ENCODE measurements at places on chromosomes 2 and 18.

DNA sequence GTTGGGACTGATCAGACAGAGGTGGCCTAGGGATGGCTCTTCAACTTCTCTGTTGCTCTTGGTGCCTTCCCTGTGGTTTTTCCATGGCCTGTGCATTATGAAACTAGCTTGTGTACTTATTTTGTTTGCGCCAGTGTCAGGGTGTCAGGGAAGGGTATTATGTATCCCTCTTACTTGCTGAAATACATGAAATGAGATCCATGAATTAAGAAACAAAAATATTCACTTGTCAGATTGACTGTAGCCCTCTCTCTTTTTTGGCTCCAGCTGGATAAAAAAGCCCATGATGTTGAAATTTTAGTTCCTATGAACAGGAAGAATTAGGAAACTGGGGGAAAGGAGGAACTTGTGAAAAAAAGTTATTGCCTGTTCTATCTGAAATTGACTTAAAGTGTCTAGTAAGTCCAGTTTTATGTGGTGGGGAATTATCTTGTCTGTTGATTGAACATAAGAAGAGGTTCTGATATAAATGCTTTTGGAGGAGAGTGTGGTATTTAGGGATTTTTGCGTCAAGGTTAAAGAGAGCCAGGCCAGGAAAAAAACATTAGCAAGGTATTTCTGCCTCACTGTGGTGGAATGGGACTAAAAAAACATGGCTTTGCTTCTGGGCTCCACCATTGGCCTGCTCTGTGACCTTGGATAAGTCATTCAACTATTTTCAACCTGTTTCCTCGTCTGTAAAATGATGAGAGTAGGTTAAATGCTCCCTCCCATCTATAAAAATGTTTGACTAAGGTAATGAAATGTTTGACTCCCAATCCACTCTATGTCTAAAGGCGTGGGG, 12.0 kb downstream of the UGP2 start:
- ATAC-seq, result no peak

DNA sequence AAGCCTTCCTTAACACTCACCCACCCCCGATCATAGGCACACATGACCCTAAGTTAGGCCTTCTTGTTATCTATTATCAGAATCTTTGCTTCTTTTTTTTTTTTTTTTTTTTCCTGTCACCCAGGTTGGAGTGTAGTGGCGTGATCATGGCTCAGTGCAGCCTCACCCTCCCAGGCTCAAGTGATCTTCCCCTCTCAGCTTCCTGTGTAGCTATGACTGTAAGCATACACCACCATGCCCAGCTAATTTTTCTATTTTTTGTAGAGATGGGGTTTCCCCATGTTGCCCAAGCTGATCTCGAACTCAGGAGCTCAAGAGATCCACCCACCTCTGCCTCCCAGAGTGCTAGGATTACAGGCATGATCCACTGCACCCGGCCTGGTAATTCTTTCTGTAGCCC, 328.7 kb downstream of the NR4A2 start:
- no peak for ATAC-seq

GRCh38 chr18:23401400-23402347, 51.4 kb upstream of the RIOK3 start:
- no peak for ATAC-seq

DNA sequence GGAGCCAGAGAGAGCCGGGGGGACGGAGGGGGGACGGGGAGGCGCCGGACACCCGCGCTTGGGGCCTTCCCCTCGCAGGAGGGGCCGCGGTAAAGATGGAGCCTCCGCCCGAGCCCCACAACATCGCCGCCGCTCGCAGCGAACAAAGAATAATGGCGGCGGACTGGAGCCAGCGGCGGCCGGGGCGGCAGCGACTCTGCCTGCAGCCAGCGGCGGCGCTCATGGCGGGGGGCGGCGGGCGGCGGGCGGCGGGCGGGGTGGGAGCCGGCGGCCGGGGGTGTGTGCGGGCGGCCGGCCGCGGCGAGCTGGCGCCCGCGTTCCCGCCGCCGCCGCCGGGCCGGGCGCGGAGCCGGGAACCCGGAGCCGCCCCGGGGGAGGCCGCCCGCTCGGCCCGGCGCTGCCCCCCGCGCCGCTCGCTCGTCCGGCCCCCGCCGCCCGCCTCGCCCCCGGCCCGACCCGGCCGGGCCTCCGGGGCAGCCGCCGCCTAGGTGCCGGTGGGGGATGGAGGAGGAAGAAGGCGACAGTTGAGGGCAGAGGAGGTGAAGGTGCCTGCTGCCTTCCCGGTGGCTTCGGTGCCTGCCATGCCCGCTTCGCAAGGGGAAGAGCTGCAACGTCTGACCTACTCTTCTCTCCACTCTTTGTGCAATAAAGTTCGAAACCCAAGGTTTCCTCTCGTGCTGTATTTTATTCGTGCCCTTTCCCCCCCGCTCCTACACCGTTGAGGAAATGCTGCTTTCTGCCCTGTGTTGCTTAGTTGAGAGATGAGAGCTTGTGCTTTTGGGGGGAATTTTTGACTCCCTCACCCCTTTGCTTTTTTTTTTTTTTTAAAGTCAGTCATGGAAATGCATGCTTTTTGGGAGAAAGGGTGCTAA, 634 bp downstream of the CREB1 start:
- ATAC-seq, result no peak

- no peak for ATAC-seq
Observed at GRCh38 chr2:40363231-40363630, 88.7 kb downstream of the SLC8A1 start.

DNA sequence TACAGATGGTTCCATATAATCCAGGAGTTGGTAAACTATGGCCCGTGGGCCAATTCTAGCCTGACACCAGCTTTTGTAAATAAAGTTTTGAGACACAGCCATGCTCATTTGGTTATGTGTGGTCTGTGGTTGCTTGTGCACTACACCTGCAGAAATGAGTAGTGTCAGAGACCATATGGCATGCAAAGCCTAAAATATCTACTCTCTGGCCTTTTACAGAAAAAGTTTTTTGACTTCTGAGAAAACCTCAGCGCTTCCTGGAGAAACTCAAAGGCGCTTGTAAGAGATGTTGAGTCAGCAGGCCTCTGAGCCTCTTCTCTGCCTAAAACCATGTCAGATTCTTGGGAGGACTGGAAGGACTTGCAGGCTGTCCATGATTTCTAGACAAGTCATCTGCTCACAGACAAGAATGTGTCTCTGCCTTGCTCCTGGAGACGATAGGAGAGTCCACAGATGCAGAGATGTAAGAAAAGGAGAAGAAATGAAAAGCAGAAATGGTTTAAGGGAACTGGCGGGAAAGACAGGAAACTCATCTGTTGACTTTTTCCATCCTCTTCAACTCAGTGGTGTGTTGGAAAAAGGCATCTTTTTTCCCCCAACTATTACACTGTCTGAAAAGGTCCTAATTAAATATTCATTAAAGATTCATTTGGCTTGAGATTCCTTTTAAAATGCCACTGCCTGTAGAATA, 5.2 kb downstream of the TTC39C start:
- ATAC-seq, result peak; percentile 69

DNA sequence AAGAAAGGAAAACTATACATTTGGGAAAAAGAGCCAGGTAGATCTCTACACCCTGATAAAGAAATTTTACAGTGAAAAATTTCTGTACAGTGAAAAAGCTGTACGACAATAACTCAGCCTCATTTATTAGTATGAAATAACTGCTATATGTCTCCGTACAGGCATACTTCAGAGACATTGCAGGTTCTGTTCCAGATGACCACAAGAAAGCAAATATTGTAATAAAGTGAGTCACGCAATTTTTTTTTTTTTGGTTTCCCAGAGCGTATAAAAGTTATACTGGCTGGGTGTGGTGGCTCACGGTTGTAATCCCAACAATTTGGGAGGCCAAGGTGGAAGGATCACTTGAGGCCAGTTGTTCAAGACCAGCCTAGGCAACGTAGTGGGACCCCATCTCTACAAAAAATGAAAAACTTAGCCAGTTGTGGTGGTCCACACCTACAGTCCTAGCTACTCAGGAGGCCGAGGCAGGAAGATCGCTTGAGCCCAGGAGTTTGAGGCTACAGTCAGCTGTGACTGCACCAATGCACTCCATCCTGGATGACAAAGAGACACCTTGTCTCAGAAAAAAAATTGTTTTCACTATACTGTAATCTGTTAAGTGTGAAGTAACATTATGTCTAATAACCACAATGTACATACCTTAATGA, 28.2 kb upstream of the AMMECR1L start:
- ATAC-seq, result no peak

GRCh38 chr2:74849228-74849892, 15.4 kb downstream of the HK2 start:
- ATAC-seq, result peak; percentile 78

GRCh38 chr18:24043403-24043802, 28.8 kb downstream of the TTC39C start:
- ATAC-seq, result peak; percentile 40

DNA sequence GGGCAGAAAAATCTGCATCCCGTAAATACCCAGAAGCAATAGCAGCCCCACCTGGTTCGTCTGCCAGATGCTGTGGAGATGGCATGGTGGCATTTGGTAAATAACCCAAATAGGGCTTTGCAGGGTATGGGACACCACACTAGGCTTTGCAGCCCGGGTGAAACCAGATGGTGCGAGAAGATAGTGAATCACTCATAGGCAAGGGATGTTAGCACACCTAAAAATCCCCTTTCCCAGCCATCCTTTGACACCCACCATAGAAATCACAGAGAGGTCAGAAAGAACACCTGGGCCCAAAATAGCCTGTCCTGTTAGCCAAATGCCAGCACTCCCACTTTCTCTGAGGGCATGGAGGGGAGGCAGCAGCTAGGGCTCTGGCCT, 47.6 kb downstream of the BCL11A start:
- no peak for ATAC-seq

- ATAC-seq, result no peak
Observed at GRCh38 chr2:20092226-20092900, 40.9 kb upstream of the LAPTM4A start.

GRCh38 chr2:165950438-165950837, 3.1 kb downstream of the TTC21B start:
- ATAC-seq, result no peak

GRCh38 chr2:112794131-112794733, 9.9 kb upstream of the IL1A start:
- ATAC-seq, result peak; percentile 87

- ATAC-seq, result no peak
Observed at GRCh38 chr2:38269421-38269820, 107.7 kb downstream of the ATL2 start.

- no peak for ATAC-seq
Observed at GRCh38 chr2:71672826-71673795, 219.8 kb downstream of the DYSF start.

GRCh38 chr18:48983793-48984437, 33.1 kb upstream of the SMAD7 start:
- ATAC-seq, result no peak

- ATAC-seq, result no peak
Observed at GRCh38 chr2:51795248-51795888, 763.4 kb upstream of the NRXN1 start.

DNA sequence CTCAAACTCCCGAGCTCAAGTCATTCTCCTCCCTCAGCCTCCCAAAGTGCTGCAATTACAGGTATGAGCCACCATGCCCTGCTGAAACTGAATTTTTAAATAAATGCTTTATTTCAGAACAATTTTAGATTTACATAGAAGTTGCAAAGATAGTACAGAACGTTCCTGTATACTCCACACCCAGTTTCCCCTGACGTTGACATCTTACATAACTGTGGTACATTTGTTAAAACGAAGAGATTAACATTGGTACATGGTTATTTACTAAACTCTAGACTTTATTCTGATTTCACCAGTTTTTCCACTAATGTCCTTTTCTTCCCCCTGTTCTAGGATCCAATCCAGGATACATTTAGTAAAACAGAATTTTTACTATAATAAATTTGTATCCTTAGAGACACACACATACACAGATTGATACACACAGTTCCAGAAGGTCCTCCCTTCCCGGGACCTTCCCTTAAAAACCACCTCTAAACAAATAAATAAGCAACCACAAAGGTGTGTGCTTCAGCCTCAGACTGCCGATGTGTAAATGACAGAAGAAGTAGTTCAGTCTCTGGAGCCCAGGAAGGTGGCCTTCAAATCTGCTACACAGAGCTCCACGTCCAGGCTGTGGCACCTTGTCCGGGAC, 6.9 kb downstream of the NEU2 start:
- ATAC-seq, result no peak

DNA sequence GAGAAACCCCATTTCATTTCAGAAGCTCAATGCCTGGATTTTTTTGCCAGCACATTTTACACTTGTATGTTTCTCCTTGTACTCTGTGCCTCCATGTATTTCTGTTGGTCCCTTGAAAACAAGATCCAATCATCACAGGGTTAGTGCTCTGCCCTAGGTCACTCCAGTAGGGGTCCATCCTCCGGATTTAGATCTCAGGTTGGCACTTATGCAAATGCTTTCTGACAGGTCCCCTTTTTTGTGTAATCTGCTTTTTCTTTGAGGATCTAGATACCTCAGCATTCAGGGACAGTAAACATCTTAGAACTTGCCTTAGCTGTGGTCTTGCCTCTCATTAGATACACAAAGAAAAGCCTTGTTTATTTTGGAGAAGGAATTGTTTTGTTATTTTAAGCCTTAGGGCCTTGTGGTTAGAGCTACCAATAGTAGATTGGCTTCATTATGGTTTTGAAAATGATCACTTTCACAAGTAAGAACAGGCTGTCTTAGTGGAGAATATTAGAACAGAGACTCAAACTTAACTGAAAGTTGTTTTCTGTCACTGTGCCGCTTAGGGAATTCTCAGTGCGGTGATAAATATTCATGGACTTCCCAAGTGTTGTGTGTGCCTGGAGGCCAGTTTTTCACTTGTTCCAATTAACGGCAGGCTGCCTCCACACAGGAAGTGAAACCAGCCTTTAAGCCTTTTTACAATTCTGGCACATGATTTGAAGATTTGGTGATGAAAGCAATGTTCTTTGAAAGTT, 7.8 kb downstream of the MERTK start:
- peak; percentile 28 for ATAC-seq

DNA sequence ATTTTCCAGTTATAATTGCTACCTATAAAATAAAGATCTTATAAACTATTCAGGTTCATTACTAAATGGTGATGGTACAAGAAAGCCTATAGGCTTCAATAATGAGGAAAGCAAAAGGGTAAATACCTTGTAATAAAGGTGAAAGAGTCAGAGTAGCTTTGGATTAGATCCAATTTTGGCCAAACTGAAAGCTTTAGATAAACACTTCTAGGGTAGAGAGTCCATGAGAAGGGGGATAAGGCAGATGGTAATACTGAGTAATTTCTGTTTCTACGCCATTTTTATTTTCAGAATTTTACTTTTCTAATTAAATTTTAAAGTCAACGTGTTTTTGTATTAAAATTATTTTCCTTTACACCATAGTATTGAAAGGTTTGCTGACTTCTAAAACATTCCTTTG, 9.4 kb downstream of the CASP8 start:
- no peak for ATAC-seq

Data from activated T-helper 17 cell treated with anti-CD3 and anti-CD28 coated beads, Interleukin-2, amount 50 U/mL, for 72 hours (primary cell).